K562 (cell line): ENCODE measurements at places on chromosomes 4 and X. TPM values are rescaled to one million over a fixed set of nuclear protein-coding genes. Genes with fewer than 3 reads are reported as not detected.

The UCP1 gene
- total RNA-seq, result not detected in 2 replicates

The CTAG1B gene
- not detected in 2 replicates for total RNA-seq

The CT45A2 gene
- 7.6 and 8.1 TPM in 2 replicates for total RNA-seq

The GPRASP2 gene
- 1.7 and 2.2 TPM in 2 replicates for total RNA-seq

The NLRP2B gene
- total RNA-seq, result not detected in 2 replicates

The FREM3 gene
- not detected in 2 replicates for total RNA-seq

The ATP2B3 gene
- not detected in 2 replicates for total RNA-seq

The AFF2 gene
- total RNA-seq, result 0.07 and 0.09 TPM in 2 replicates
